KBM-7 (cell line): ENCODE measurements at places on chromosomes 2 and 18.

DNA sequence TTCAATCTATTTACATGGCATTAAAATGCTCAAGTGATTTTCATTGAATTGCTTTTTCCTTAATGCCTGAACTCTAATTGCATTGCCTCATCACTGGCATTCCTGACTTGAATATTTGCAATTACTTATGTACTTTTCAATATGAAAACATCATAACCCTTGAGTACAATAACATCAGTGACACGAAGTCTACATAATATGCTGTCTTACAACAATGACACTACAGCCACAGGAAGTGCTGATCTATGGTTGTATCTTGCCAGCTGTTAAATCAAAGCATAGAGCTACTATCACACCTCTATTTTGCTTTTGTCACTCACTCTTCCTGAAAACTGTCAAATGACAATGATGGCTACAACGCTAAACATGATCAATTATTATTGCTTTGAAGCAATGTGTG is 156.9 kb downstream of the CCDC102B start:
- DNase-seq, result no peak

GRCh38 chr2:191646163-191646902 is 31.6 kb upstream of the NABP1 start:
- DNase-seq, result no peak

DNA sequence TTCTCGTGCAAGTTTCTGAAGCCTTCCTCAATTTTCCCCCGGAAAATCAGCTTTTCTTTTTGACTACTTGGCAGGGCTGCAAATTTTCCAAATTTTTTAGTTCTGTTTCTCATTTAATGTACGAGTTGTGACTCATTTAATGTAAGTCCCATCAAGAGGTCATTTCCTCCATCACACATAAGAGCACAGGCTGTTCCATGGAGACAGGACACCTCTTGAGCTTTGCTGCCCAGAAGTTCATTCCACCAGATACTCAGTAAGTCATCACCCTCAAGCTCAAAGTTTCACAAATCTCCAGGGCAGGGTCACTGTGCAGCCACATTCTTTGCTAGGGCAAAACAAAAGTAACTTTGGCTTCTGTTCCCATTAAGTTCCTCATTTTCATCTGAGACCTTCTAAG is 101.5 kb upstream of the TEKT4 start:
- no peak for DNase-seq

DNA sequence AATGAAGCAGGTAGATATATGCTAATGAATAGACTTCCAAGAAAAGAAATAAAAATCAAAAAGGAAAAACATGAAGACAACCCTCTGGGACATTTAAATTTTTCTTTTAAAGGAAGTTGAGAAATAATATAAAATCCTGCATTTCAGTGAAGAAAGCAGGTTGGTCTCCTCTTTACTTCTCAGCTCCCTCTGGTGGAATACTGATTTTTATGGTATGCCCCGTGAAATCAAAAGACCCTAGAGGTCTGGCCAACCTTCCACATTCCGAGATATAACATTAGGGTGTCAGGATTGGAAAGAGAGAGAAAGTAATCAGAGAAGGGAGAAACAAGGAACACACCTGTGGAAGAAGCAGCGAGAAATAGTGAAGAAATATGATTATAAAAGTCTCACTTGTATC is 72.7 kb downstream of the DNER start:
- DNase-seq, result no peak

- no peak for DNase-seq
These were observed 131.5 kb downstream of the HDAC4 start for GRCh38 chr2:239269173-239269885.

- DNase-seq, result no peak
These were observed 793.6 kb upstream of the ACVR2A start for GRCh38 chr2:147051248-147051647.

DNA sequence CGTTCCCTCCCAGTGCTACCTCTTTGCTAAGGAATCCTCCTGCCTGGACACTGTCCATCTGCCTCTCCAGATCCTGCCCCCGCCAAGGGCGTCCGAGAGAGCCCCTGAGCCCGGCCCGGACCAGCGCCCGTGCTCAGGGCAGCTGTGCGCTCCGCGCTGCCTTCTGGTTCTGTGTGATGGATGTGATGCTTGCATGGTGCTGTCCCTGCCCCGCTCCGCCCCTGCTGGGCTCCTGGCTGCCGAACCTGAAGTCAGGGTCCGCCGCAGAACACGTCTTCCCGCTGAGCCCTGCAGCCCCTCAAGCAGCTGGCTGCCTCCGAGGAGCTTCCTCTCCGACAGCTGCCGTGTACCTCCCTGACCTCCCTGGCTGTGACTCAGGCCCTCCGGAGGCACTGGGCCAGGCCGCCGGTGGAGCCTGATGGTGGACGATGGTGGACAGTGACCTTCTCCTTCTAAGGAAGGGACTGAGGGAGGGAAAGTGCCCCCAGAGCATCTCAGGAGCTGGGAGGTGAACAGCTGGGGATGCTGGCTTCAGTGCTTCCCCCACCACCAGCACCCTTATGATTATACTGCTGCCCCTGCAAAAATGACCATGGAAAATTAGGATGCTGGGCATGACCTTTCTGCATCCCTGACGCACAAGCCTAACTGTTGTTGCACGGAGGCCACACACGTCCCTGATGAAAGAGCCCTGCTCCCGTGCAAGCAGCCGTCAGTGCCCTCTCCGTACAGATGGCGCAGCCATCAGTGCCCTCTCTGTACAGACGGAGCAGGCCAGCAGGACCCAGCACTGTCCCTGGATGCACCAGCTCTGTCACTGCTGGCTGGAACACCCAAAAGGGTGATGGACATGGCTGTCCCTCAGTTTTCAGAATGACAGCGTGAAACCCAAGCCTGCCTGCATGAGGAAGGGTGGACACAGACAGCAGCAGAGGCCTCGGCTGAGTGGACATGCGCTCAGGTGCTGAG is 99.3 kb downstream of the TPO start:
- DNase-seq, result no peak

GRCh38 chr18:61893971-61894750 is 1.4 kb upstream of the RNF152 start:
- peak; percentile 42 for DNase-seq

- no peak for DNase-seq
These were observed 304.8 kb downstream of the CDCA7 start for GRCh38 chr2:173659509-173659908.

- peak; percentile 49 for DNase-seq
These were observed 76.7 kb downstream of the MRPS9 start for GRCh38 chr2:105114551-105114950.

- DNase-seq, result no peak
These were observed 40.5 kb downstream of the MYO5B start for GRCh38 chr18:50154420-50154819.

GRCh38 chr2:85330839-85331636 is 3.2 kb upstream of the TGOLN2 start:
- DNase-seq, result no peak

GRCh38 chr2:187050409-187050998 is 201.5 kb upstream of the ZSWIM2 start:
- DNase-seq, result peak; percentile 39

- no peak for DNase-seq
These were observed 16.9 kb downstream of the LDLRAD4 start for GRCh38 chr18:13235421-13235831.

DNA sequence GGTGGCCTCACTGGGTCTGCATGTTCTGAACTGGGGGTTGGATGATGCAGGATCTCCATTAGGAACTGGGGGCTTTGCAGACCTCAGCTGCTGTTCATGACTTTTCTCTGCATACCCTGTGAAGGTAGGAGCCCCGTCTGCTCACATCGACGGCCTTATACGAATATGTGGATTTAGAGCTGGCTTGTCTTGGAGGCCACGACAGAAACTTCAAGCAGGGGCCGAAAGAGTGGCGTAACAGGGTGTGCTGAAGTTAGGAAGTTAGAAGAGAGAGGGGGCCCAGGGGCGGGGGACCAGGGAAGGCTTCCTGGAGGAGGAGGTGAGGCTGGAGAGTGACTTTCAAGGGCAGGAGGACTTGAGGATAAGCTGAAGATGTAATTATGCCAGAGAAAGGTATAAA is 144.9 kb downstream of the TSN start:
- no peak for DNase-seq

DNA sequence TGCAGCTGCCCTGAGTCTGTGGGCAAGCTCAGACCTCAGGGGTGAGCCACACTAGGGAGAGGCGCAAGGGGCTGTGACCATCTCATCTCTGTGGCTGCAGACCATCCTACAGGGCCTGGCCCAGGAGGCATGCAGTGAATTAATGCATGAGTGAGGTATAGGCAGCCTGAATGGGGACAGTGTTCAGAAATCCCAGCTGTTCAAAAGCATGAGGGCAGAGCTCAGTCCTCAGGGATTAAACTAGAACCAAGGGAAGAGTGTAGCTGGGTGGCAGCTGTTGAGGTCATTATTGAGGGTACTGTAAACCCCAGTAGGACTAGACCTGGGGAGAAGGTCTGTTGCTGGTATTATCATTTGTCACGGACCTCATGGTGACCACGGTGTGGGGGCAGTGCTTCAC is 17.0 kb downstream of the TMEM177 start:
- no peak for DNase-seq

- no peak for DNase-seq
These were observed 358.7 kb downstream of the SETBP1 start for GRCh38 chr18:45039376-45039775.

DNA sequence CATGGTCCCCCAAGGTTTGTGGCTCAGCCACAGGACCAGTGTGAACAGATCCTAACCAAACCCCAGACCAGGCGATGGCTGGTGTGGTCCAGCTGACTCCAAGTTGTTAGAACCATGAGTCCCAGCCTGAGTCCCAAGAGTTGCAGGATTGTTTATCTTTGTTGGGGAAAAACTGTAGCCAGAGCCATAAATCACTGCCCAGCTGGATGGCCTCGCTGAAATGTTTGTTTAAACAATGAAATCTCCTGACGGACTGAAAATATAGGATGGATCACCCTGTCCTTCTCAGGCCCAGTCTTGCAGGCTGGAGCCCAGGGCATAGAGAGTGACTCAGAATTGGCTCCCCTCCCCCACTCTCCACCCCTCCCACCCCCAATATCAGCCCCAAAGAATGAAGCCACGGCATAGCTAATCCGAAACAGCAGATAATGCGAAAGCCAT is 36.4 kb downstream of the PKDCC start:
- DNase-seq, result no peak

- DNase-seq, result no peak
These were observed 136.7 kb downstream of the EML6 start for GRCh38 chr2:54859997-54860701.

GRCh38 chr2:52931660-52932059 is 835.9 kb upstream of the CHAC2 start:
- no peak for DNase-seq

DNA sequence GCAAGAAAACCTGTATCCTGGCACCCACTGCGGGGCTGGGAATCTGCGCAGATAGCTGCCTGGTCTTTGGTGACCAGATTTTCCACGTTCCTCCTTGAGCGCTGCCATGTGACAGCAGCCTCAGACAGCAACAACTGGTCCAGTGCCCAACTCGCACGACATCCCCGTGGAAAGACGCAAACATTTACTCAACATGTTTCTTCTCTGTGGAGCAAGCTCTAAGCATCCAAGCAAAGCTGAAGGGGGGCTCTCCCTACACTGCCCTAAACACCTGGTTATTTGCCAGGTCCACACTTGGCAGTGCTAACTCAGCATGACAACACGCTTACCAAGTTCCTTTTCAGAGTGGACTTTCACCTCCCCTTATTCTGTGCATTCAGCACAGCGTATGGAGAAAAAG is 11.3 kb downstream of the ZNF516 start:
- DNase-seq, result no peak

DNA sequence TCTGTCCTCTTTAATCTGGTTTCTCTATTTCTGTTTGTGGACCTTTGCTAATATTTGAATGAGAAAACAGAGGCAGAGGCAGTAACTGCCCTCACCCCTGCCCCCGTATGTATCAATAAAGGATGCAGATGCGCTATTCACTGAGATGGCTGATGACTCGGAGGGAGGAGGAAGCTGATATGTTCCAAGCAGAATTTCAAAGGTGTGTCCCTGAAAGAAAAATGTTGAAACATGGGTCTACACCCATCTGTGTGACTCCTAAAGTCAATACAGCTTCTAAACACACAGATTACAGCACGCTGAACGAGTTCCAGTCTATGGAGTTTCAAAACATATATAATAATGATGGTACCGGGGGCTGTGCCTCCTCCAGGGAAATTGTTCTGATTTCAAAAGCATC is 38.8 kb downstream of the EPHA4 start:
- no peak for DNase-seq

DNA sequence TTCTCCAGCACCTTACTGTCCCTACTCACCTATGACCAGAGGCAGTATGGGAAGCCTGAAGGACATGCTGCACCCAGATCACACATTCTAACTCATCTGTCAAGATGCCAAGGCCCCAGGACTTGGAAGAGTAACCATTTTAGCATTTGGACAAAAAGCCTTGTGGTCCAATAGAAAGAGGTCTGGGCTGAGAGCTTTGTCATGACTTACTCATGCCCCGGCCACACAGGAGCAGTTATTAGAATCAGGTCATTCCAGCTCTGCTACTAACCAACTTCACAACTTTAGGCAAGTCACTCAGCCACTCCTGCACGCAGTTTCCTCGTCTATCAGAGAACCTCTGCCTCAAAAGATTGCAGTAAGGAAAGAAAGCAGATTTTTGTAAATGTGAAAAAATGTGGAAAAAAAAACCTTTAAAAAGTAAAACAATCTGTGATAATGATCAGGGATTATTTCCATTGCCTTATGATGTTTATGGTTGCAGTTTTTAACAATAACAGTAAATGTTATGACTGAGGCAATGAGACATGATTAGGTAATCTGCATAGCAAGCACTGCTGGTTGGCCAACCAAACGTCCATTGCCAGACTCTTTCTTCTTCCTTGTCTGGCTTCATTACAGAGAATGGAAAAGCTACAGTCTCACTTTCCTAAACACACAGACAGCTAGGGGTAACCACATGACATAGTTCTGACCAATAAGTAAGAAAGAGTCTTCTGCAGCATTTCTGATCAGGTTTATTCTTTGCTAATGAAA is 255.4 kb upstream of the CHAC2 start:
- no peak for DNase-seq

GRCh38 chr2:23918837-23919489 is 8.0 kb downstream of the ATAD2B start:
- DNase-seq, result no peak

DNA sequence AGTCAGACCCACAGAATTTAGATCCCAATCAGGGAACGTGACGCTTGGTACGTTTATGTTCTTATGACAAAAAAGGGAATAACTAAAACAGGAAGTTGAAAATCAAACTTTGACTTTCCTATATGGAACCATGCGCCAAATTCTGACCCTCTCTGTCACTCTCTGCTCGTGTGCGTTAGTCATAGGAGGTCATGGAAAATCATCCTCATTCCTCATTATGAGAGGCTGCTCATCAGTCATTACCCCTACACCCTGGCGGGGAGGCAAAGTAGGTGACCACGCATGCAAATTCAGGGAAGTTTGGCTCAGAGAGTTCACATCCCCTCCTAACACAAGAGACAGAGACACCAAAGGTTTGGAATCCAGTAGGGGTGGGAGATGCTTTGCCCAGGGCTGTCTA is 15.5 kb downstream of the IL1F10 start:
- peak; percentile 18 for DNase-seq
